Activated naive CD8-positive, alpha-beta T cell treated with anti-CD3 and anti-CD28 coated beads for 36 hours (primary cell): ENCODE measurements at places on chromosomes 13 and 19.

DNA sequence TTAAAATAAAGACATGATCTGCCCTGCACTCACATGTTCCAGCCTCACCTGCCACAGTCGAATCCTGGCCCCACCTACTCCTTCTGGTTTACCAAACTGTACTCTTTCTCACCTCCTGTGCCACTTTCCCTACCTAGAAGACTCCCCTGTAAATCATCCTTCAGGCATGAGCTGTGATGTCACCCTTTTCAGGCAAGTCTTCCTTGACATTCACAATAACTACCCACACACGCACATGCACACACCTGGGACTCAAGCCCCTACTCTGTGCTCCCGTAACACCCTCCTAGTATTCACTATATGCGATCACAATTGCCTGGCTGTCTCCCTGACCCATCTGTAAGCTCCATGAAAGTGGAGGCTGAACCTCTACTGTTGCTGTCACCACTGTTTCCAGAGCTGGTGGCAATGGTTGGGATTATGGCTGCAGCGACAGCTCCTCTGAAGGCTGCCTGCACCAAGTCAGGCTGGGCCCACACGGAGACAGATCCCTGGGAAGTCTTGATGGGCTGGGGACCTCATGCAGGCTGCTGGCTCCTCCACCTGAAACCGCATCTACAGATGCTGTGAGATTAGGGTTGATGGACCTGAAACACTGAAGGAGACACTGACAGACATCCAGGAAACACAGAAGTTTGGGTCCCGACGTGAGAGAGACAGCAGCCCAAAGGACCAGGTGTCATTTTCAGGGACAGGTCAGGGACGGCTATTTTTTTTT is 611.1 kb downstream of the UQCRFS1 start:
- no peak for DNase-seq

DNA sequence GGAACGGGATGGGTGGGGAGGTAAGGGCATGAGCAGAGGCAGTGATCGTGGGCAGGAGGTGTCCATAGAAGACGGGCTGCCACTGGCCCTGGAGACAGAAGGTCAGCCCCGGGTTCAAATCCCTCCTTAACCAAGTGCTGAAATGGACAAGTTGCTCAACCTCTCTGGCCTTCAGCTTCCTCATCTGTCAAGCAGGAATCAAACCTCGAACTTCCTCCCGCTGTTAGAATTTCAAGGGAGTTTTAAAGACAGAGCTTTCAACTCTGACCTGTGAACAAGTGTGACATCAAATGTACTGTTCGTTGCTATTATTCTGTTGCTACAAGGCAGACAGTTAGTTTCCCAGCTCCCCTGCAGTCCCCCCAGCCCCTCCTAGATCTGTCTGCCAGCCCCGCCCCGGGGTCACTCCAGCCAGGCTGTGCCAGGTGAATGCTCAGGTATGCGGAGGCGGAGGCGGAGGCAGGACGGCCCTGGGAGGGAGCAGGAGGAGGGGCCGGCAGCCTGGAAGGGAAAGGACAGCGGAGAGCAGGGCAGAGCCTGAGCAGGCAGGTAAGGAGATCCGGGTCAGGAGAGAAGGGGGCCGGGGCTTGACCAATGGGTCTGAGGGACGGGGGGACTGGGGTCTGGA is at the start of gene EPS8L1:
Gene EPS8L1, plus strand, starts transcription at position 499 of the 628 bp plus-strand sequence. CDS start 576 bp downstream, outside the sequence.
- DNase-seq: no peak

DNA sequence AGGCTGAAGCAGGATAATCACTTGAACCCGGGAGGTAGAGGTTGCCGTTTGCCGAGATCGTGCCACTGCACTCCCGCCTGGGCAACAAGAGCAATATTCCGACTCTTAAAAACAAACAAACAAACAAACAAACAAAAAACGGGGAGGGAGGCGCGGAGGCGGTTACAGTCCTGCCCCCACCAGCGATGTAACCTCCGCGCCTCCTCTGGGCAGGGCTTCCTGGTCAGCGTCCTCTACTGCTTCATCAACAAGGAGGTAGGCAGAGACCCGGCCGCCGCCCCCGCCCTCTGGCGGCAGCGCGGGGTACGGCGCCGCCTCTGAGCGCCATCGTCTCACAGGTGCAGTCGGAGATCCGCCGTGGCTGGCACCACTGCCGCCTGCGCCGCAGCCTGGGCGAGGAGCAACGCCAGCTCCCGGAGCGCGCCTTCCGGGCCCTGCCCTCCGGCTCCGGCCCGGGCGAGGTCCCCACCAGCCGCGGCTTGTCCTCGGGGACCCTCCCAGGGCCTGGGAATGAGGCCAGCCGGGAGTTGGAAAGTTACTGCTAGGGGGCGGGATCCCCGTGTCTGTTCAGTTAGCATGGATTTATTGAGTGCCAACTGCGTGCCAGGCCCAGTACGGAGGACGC is 10.2 kb downstream of the SNRPD2 start:
- peak; percentile 87 for DNase-seq

DNA sequence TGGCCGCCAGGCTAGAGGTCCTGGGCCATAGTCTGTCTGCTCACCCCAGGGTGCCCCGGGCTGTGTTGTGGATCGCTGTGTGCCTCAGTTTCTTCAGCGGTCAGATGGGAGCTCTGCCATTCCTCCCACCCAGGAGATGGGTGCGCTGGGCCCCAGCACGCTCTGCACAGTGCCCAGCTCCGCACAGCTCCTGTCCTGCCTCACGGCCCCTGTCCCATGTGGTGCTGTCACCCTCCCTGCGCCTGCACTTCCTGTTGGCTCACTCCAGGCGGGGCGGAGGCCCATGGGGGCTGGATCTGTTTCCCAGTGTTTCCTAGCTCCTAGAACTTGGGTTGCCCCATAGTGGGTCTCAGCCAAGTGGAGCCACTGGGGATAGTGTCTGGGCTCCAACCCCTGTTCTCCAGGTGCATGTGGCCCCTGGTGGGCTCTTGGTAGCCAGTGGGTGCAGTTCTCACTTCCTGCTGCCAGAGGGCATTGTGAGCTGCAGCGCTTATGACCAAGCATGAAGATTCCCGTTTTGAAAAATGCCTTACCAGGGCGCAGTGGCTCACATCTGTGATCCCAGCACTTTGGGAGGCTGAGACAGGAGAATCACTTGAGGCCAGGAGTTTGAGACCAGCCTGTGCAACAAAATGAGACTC is 69.8 kb downstream of the KDM4B start:
- DNase-seq: no peak

DNA sequence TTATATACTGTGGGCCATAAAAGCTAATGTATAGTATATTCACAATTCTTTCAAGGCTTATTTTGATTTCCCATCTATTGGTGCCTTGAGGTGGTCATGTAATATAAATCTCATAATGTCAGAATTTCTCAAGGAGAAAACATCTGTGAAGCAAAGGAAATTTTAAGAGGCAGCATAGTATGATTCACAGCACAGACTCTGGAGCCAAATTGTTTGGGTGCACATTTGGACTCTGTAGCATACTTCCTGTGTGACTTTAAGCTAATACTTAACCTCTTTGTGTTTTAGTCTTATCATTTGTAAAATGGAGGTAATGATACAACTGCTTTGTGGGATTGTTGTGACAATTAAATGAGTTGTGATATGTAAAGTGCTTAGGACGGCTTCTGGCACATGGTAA is 67.6 kb downstream of the PIBF1 start:
- no peak for DNase-seq

- DNase-seq: no peak
These were observed 15.4 kb downstream of the FGF14 start for GRCh38 chr13:102386461-102386860.

DNA sequence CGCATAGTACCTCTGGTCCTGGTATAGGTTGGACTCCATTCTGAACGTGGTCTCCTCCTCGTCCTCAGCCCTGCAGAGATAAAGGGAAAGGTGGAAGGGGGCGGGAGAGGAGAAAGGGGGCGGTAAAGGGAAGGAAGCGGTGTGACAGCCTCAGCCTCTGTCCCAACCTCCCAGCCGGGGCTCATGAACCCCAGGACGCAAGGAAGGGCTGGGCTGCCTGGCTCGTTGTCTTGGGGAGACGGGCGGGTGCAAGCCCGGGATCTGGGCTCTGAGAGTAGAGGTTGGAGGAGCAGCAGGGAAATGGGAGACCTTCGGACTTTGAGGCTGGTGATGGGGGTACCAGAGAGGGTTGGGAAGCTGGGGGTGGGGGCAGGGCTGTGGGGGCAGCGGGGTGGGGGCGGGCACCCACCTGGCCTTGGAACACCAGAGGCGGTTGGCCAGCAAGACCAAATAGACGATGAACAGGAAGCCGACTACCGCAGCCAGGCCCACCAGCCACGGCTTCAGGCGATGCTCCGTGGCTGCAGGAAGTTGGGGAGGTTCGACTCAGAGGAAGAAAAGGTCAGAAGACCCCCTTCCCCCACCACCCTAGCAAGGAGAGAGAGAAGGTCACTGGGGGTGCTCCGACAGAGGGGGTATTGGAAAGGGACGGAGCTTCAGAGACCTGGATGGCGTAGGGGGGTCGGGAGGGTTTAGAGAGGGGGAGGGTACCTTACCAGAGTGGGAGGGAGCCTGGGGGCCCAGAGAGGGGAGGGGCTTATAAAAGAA is 1.7 kb downstream of the SMIM24 start:
- peak; percentile 16 for DNase-seq

DNA sequence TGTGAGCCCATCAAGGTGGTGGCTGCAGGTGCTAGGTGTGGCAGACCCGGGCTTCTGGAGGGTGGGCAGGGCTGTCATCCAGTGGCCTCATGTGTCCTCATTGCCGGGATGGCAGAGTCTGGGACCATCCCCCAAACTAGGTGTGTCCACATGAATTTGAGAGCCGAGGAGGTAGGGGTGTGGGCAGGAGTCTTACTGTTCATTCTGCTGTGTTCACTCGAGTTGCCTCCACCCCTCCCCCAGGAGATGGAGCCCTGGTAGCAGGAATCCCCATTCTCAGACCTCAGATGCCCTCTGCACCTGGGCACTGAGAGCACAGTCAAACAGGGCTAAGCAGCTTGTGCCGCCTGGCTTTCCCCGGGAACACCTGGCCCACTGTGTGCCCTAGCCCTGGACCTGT is 22.4 kb downstream of the NAXD start:
- DNase-seq: no peak

- no peak for DNase-seq
These were observed 319.0 kb upstream of the PCDH20 start for GRCh38 chr13:61734683-61735082.
